ENCODE measurements at places on chromosomes 4 and X.

- no peak for DNase-seq
These were observed 56.7 kb upstream of the ENPP6 start for GRCh38 chr4:184274286-184274951.

DNA sequence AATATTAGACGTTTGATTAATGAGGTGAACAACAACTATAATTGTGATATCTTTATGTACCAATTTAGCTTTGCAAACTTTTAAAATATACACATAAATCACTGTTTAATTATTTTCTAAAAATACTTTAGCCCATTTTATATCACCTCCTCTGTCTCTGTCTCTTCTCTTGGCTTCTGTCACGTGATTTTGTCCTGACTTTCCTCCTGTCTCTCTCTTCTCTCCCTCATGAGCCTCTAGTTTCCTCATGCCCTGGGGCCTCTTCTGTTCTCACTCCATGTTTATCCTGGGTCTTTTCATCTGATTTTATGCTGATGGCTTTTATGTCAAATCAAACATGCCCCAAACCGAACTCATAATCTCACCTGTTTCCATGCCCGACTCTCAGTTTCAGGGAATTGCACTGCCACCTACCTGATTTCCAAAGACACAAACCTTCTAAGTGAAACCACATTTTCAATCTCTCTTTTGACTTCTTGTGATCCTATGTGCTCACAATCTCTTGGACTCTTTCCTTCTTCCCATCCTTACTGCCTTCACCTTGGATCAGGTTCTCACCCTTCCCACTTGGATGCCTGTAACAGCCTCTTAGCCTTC lies 303.0 kb upstream of the GALNT7 start:
- DNase-seq: no peak

GRCh38 chr4:7943211-7943610 lies 3.5 kb upstream of the AFAP1 start:
- DNase-seq: no peak

DNA sequence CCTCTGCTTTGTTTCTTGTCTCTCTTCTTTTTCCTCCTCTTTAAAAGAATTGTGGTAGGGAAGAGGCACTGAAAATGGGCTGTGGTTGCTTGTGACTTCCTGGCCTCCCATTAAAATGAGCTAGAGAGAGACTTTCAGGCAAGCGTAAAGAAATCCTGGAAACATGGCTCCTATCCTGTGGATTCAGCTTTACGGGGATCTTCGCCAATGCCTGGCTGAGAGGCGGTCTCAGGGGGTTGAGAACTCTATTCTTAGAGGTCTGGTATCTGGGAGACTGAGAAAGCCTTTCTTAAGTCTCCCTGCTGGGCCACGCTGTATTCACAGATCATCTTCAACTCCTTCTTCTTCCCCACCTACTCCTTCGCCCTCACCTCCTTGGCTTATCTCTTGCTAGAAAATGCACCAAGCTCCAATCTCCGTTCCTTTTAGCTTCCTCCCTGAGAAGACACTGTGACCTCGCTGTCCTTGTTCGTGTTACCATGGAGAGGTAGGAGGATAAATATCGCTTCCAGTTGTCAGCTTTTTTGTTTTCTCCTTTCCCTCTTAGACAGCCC lies 542 bp upstream of the KLF8 start:
- DNase-seq: no peak

GRCh38 chr4:14566518-14566917 lies 435.8 kb upstream of the CPEB2 start:
- DNase-seq: no peak

- DNase-seq: no peak
These were observed 166.4 kb downstream of the DCLK2 start for GRCh38 chr4:150244600-150244999.

DNA sequence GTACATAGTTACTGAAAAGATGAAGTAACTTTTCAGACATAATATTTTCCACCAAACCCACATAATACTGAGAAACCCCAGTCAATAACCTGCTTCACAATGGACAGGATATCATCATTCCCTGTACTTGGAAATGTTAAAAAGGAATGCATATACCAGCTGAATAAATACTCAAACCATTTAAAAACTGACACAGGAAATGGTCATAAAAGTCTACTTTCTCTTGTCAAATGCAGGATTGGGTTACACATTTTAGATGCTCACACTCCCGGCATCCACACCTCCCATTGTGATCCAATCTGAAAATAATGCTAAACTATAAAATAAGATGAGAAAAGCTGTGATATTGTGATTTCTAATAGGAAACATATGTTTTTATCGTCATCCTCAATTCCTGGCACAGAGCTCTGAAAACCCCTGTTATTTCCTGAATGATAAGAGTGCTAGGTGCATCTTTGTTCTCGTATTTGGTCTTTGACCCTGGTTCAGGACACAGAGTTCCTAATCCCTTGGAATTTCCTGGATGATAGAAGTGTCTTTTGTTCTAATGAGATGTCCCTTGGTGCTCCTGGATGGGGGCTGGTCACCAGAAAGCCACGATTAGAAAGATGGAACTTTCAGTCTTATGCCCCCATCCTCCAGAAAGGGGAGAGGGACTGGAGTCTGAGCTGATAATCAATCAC lies 821.3 kb downstream of the TRIML1 start:
- no peak for DNase-seq

DNA sequence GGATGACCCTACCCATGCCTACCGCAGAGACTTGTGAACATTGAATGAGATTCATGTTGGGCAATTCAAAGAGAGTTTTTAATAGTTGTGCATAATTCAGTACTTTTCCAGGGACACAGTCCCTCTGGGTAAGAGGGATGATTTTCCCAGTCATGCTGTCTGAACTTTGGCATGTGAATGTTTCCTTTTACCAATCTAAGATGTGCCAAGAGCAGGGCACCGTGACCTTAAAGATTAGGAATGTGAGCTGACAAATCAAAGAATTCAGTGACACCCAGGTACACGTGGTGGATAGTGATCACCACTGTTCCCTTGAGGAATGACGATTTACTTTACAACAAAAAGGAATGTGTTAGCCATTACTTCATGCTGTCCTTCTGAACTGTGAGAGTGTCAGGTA lies 515.6 kb downstream of the PPARGC1A start:
- no peak for DNase-seq

DNA sequence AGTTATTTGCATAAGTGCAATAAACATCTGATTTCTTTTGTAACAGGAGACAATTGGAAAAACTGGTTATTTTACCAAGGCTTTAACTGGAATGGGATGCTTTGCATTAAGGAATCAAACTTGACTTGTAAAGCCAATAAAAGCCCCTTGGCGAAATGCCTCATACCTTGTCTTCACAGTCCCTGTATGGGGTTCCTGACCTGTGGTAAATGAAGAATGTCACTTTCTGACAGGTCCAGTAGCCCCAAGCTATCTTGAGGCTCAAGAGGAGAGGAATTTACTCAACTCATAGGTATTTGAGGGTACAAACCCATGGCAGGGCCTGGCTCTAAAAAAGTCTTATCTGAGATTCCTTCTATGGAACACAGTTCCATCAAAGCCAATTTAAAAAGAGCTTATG lies 78.0 kb downstream of the ACOX3 start:
- DNase-seq: no peak

DNA sequence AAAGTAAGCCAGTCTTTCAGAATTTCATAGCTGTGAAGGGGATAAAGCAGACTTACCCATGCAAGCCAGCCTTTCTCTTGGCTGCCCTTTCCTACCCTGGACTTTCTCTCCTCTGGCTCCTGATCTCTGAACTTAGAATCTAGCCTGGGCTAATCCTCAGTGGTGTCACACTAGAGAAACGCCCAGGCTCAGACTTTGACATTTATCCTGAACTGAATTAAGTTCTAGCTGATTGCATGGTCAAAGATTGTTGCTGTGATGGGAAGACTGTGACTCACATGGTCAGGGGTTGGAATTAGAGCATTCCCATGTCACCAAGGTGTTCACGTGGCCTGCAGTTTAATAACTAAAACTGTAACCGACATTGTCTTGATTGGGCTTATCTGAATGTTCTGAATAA lies 469.5 kb upstream of the FAT1 start:
- no peak for DNase-seq

DNA sequence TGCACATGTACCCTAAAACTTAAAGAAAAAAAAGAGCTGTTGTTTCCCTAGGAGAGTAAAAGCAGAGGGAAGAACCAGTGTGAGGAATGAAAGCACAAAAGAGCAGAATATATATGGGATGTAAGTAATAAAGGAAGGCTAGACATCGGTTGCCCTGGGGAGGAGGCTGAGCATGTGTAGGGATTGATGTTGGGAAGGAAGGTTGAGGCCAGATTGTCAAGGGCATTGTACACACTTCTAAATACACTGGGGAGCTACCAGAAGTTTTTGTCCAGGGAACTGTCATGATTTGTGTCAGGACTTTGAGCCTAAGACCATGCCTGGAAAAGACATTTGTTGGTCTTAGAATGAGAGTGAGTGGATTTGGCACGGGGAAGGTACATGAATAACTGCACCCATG lies 467.1 kb downstream of the GPAT3 start:
- DNase-seq: no peak

DNA sequence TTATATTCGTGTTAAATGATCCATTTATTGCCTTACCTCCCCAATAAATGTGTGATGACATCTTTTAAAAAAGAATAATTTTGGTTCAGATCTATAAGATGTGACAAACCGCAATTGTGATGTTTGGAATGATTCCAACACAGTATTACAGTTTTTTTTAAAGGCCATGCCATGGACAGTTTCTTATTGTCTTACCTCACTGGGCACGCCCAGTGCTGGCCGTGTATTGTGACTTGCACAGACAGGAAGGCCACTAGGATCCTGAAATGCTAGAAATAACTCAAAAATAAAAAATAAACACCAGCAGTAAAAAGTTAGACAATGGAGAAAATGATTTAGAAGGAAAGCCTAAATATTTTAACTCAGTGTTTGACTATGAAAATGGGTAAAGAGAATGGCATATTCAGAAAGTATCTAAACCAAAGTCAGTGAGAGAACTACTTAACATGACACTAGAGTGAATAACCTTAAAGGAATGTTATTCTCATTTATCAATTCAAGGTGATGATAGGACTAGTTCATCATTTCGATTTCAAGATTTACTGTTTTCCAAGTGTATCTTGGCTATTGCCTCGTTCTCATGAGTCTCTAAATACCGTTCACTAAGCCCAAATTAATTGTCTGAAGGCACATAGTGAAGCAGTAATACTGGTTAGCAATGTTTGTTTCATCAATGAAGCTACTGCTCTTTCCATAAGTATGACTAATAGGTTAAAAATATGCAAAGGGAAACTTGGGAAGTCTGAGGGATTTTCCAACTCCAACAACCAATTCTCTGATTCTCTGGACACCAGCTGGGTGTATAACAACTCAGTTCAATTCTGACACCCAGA lies 46.1 kb upstream of the VEGFC start:
- no peak for DNase-seq

GRCh38 chrX:56782352-56782751 lies 53.3 kb downstream of the NBDY start:
- DNase-seq: no peak

DNA sequence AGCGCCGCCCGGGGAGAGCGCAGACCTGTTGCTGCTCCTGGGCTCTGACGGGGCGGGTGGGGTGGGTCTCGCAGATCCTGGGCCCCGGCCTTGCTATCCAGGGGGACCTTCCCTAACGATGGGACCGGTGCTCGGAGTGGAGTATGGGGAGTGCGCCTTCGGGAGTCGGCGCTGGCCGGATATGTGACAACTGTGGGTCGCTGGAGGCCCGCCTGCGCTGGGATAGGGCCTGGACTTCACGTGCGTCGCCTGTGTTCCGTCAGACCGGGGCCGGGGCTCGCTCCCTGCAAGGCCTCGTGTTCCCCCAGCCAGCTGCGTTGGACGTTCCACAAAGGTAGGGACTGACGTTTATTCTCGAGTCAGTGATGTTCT lies 1.3 kb downstream of the TBL1X start:
- DNase-seq: no peak

- no peak for DNase-seq
These were observed 229.0 kb upstream of the TENM3 start for GRCh38 chr4:182014164-182014563.

DNA sequence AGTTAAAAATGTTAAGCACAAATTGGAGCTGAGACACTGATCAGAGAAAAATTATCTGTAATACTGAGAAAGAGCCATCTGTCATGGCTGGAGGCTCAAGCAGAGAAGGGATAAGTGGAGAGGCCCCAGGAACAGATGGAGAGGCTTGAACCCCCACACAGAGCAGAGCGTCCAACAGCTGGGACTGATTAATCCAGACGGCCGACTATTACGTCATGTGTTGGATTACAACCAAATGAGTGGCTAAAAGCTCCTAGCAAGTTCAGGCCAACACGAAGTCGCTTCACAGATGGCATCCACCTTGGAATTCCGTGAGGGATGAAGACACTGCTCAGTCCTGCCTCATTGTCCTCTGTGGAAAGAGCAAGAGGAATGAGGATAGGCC lies 57.7 kb upstream of the ATXN3L start:
- DNase-seq: no peak

- no peak for DNase-seq
These were observed 22.1 kb upstream of the SPANXB1 start for GRCh38 chrX:140980271-140980670.

- DNase-seq: no peak
These were observed 121.3 kb downstream of the KIT start for GRCh38 chr4:54779036-54779435.

GRCh38 chrX:114842181-114842580 lies 175.2 kb downstream of the IL13RA2 start:
- no peak for DNase-seq

DNA sequence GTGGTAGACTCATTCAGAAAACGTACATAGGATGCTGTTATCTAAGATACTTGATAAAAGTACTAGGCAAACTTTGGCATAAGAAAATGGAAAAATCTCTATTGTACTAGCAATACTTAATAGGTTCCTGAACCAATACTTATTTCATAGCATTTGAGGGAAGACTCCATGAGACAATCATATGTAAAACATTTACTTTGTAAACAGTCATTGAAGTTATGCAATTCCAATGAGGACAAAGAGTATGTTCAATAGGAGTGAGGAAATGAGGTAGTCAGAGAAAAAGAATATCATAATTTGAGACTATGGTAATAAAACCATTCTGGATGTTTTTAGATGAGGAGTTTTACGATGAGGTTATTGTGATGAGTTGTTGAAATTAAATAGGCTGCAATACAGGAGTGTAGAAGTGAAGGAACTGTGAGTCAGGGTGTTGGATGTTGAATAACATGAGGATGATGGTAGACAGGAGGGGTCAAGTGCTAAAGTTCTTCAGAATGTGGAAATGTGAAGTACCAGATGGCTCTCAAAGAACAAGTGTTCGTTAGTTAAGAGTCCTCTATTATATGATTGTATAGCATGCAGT lies 397.9 kb downstream of the PPP3CA start:
- no peak for DNase-seq

DNA sequence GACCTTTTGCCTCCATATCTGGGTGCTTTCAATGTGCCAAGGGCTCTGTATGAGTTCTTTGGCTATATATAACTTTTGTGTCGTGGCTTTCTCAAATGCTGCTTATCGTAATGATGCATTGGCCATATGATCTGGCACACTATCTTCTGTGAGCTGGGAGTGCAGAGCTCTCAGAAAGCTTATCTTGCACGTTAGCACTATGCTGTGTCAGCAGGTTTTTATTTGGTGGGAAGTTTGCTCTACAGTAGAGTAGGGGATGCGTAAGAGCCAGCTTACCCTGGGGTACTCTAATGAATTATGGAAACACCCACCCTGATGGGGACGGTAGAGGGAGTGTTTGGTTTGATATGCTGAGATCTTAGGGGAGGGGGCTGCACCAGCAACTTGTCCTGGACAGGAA lies 119.6 kb downstream of the FAAH2 start:
- DNase-seq: no peak

- no peak for DNase-seq
These were observed 321.3 kb downstream of the RAB28 start for GRCh38 chr4:13162886-13163285.
